ENCODE measurements at places on chromosomes 7 and 10. TPM values are rescaled to one million over a fixed set of nuclear protein-coding genes. Genes with fewer than 3 reads are reported as not detected.

The TMEM139 gene
- 1.0 TPM for polyA plus RNA-seq

The CFAP46 gene
- 0.24 TPM for polyA plus RNA-seq

The CYP2E1 gene
- polyA plus RNA-seq = 1.4 TPM

The PPP1R9A gene
- polyA plus RNA-seq = 27.1 TPM

The FEZF1 gene
- polyA plus RNA-seq = not detected

The UROS gene
- 60.3 TPM for polyA plus RNA-seq

The TCAF2 gene
- 11.7 TPM for polyA plus RNA-seq

The GTF2IRD2 gene
- polyA plus RNA-seq = 13.7 TPM

The CCL24 gene
- 0.24 TPM for polyA plus RNA-seq

The VWA2 gene
- polyA plus RNA-seq = 0.48 TPM

The CRTAC1 gene
- 0.63 TPM for polyA plus RNA-seq

The PON1 gene
- polyA plus RNA-seq = 0.47 TPM

GRCh38 chr10:132745511-132745910, 40.4 kb downstream of the NKX6-2 start:
- DNase-seq = no peak

GRCh38 chr7:92754919-92755581, 81.3 kb downstream of the CDK6 start:
- no peak for DNase-seq

GRCh38 chr7:123305840-123306375, 106.1 kb upstream of the SLC13A1 start:
- no peak for DNase-seq

DNA sequence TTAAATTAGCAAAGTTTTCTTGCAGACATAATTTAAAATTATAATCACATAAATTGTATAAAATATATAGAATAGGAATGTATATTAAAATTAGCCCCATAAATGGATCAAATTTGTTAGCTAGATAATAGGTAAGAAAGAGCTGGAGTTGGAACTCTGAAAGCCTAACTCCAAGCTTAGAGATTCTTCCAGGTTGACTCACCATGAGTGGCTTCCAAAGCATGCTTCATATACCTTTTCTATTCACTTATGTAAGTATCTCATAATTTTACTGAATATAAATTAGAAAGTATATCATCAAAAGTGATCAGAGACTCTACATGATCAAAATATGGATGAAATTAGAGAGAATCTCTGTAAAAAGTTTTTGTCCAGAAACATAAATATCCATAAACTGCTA, 320.7 kb upstream of the MAGI2 start:
- no peak for DNase-seq

GRCh38 chr10:91038971-91039370, 118.1 kb upstream of the ANKRD1 start:
- DNase-seq = no peak

GRCh38 chr10:6038071-6038631, 24.0 kb downstream of the IL2RA start:
- DNase-seq = no peak

DNA sequence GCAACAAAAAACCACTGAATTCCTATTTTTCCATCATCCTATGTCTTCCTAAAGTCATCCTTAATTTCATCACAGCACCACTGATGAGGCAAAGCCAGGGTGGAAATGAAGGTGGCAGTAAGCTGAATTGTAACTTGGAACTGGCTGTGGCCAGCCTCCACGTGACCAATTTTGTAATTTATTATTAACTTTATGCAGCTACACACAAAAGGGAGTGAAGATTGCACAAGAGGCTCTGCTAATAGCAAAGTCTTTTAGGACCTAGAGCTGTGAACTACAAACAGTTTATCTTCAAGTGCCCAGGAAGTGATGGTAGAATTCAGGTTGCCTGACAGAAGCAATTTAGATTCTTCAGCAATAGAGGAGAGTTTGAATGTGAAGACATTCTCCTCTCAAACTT, 176.4 kb downstream of the CCDC71L start:
- no peak for DNase-seq

GRCh38 chr10:130361351-130362105, 225.3 kb downstream of the GLRX3 start:
- DNase-seq = no peak

- DNase-seq = peak; percentile 52
Observed at GRCh38 chr7:66140924-66141323, 26.3 kb downstream of the CRCP start.

DNA sequence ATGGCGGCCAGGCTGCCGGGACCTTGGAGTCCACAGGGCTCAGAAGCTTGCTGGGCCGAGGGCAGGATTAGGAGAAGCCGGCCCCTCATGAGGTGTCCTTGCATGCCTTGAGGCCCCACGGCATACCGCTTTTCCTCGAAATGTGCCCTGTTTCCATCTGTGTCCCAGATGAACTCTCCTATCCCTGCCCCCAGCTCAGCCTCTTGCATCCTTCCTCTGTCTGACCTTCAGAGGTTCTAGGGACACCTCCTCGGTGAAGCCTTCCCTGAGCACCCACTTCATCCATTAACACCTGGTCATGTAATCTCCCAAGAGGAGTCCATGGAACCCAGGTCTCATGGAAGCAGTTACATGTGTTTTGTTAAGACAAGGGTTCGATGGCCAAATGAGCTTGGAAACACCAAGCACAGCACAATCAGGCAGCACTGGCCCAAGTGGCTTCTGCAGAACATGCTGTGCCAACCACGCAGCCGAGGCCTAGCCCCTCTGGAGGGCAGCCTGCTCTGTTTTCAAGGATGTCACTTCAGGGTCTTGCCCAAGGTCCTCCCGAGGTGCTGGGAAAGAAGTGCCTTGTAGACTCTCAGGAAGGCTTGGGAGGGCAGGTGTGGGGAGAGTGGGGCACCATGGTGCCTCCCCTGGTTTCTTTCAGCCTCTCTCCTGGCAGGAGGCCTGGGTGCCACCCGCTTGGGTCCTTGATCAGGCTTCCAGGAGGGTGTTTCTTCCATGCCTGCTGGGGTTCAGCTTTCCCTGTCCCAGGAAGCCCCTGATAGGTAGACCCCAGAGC, 124.3 kb downstream of the NEURL1 start:
- no peak for DNase-seq

DNA sequence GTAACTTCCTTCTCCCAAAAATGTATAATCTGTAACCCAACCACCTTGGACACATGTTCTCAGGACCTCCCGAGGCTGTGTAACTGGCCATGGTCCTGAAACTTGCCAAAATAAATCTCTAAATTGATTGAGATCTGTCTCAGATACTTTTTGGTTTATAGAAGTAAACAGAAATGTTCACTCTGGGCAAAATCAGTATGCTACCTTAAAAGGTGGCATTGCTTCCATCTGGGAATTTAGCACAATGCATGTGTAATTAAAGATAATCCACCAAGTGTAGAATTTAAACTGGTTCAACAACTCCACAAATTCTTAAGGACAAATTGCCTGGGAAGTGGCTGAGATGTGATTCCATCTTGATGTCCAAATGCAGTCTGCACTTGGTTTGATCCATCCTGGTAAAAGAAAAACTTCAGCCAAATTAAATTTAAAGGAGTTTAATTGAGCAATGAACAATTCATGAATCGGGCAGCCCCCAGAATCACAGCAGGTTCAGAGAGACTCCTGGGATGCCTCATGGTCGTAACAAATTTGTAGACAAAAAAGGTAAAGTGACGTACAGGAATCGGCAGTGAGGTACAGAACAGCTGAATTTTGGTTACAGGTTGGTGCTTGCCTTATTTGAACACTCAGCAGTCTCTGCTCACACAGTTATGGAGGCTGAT, 102.6 kb upstream of the PFKP start:
- no peak for DNase-seq

- DNase-seq = no peak
Observed at GRCh38 chr10:130105724-130106123, 4.9 kb downstream of the C10orf143 start.

DNA sequence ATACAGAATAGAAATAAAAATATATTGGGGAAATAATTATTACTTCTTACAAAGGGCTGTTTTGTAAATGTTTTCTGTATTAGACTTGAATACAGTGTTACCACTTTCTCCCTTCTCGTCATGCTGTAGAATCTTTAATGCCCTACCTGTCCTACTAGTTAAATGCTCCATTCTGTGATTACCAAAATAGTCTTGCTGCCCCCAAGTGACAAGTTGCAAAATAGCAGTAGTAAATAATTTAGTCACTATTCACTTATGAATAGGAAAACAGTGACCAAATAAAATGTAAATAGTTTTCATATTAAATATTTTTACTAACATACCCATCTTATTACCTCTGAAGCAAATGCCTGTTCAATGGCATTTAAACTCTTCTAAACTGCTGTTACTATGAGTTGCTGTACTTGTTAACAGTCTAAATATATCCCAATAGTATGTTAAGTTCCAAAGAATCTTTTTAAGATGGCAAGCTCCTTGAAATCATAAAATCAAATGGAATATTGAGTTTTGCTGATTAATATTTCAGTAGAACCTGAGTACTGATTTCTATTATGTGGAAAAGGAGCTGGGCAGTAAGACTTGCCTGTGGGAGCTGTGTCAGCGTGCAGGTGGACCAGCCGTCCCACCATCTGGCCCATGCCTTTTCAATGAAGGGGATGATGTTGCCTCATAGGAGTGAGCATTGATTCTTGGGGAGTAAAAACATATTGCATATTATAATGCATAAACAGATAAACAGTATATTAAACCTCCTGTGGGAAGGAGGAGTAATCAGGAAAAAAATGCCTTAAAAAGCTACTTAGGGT, 18.1 kb upstream of the OIT3 start:
- no peak for DNase-seq

DNA sequence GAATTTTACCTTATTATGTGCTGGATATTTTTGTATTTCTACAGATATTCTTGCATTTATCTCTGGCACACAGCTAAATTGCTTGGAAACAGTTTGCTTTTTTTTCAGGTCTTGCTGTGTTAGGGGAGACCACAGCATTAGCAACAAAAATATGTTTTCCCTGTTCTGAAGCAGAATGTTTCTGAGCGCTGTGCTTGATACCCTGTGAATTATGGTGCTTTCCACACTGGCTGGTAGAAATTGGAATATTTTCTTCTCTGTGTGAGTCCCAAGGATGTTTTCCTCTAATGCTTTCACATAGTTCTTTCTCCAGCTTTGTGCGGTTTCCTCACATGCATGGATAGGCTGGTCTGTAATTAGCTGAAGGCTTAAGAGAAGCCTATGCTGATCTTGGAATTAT, 651.6 kb upstream of the IGFBP3 start:
- DNase-seq = no peak

DNA sequence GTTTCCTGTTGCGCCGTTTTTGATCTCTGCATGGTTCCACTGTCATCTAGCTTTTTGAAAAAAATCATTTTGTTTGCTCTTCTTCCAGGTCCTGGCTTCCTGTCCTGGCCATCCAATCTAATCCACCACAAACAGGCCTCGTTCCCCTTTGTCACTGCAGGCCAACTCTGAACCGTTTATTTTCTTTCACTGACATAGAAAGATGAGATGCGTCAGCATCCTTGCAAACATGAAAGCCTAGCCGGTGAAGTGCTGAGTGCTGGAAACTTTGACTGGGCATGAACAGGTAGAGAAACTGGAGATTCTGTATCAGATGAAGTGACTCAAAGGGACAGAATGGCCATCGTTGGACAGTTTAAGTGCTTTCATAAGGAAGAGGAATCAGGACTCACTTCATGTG, 1247.8 kb downstream of the TYW1 start:
- no peak for DNase-seq

DNA sequence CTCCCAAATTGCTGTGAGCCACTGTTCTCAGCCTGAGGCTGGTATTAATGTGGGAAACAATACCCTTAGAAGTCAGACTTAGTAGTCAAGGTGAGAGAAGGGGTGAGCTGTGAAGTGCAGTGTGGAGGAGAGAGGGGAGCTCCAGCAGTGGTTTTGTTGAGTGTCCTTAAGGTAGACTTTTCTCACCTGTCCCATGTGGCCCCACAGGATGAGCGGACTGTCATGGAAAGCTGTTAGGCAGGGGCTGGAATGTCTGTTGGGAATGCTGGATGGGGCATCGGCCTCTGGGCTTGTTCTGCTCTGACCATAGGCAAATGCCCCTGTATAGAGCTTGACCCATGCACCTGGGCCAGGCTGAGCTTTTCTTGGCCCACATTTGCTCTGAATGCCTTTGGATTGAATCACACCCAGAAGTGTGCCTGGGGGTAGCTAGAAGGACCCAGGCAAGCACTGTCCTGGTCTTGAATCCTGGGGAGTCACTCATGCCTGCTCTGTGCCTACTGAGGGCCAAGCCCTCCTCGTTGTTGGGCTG, 36.3 kb upstream of the SH2D4B start:
- no peak for DNase-seq

DNA sequence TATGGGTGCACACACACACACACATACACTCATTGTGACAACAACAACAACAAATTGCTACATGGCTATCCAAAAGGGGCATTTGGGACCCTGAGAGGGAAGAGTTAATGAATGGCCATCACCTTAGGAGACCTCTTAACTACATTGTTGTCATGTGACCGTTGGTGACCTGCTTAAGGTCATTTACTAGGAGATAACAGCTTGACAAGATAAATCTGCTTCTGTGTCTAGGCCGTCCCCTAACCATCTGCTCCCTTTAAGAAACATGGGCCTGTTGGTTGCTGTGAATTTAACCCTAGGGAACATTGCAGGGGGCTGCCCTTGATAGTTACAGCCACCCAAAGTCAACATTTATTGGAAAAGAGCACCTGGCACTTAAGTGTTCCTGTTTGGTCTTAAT, 29.7 kb downstream of the C1QL3 start:
- no peak for DNase-seq

DNA sequence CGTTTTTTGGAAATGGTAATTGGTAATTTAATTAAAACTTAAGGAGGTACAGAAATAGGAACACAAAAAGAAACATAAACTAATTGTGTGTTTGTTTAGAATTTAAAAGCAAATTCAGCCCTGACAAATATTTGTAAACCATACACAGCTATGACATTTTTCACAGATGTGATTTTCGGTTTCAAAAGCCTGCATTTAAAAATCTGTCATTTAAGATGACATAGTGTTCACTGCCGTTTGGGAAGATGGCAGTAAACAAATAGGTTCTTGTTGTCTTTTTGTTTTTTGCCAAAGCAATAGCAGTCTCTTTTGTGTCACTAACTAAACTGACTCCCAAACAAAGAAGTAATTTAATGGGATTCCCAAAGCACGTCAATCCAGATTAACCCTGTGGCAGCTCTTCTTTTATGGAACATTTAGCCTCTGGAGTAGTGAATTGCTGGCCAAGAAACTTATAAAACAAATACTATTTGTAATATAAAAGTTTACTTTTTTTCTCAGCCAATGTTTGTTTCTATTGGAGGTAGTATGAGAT, 697.6 kb downstream of the PHTF2 start:
- DNase-seq = no peak

DNA sequence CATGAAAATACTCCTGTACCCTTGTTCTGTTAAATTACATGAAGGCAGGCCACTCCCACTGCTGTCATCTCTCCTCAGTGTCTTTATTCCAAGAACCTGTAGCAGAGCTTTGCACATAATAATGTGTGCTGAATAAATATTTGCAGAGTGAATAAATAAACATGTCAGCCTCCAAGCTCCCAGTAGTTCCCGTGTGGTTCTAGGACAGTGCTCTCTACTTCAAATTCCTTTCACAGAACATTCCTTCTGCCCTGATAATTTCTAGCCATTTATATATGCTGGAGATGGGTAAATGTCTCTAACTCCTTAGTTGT, 20.3 kb upstream of the HYAL4 start:
- DNase-seq = no peak

- no peak for DNase-seq
Observed at GRCh38 chr10:79372871-79373270, 25.6 kb downstream of the PPIF start.

Measured in forelimb muscle (tissue), 1 donor.